ENCODE measurements at places on chromosomes 5 and 9. TPM values are rescaled to one million over a fixed set of nuclear protein-coding genes. Genes with fewer than 3 reads are reported as not detected.

GRCh38 chr5:133953568-133954145 is 14.8 kb downstream of the C5orf15 start:
- no peak for DNase-seq

Gene LYSMD3
- total RNA-seq = 11.4 TPM

DNA sequence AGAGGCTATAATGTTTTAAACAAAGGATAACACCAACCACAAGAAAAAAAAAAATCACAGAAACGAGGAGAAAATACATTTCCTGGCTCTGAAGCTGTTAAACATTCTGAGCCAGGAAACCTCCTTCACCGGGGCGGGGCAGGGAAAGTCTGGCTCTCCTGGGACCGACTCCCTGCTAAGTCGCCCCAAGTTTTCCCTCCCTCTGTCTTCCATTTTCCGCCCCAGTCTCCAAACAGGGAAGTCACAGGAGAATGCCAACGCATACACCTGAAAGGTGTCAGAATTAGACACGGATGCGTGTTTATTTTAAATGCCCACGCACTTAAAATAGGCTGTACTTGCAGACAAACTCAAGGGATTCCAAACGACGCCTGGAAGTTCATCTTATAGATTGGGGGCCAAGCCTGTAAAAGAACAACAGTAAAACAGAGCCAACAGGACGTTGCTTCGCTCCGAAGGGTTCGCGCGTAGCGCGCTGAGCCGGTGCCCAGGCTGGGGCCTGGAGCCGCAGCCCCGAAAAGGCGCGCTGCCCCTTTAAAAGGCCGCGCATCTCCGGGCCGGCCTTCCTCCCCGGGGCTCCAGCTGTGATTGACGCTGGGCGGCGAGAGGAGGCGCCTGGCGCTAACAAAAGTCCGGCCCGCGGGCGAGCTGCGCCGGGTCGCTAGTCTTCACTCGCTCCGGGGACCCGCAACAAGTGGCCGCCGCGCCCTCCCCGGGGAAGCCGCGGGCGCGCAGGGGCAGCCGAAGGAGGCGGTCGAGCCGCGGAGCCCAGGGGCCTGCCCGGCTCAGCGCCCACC is at the start of gene FBXL7:
TSS of gene FBXL7 (plus strand) at position 653 of the 797 bp plus-strand sequence.
- no peak for DNase-seq

- DNase-seq = no peak
Measured at GRCh38 chr5:113321276-113321675, 113.5 kb downstream of the TSSK1B start.

DNA sequence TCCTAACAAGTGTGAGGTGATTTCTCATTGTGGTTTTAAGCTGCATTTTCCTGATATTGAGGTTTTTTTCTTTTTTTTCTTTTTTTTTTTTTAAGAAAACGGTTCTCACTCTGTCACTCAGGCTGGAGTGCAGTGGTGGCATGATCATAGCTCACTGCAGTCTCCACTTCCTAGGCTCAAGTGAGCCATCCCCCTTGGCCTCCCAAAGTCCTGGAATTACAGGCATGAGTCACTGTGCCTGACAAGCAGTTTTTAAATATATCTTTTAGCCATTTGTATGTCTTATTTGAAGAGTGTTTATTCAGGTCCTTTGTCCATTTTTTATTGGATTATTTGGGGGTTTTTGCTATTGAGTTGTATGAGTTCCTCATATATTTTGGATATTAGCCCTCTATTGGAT is 53.8 kb downstream of the GCNT1 start:
- DNase-seq = no peak
